A549 treated with Hydrocortisone at 1 μM for 4 hours (cell line): ENCODE measurements at places on chromosomes 7 and 10. TPM values are rescaled to one million over a fixed set of nuclear protein-coding genes. Genes with fewer than 3 reads are reported as not detected.

Gene STX1A
- 68.6 to 73.4 TPM (median 71.1 TPM) in 5 replicates for total RNA-seq

Gene CPXM2
- not detected in 5 replicates for total RNA-seq

Gene LIPJ
- total RNA-seq = not detected in 5 replicates

Gene STEAP1
- 14.6 to 17.1 TPM (median 16.1 TPM) in 5 replicates for total RNA-seq

Gene PPP1R9A
- 2.8 to 4.6 TPM (median 3.7 TPM) in 5 replicates for total RNA-seq

Gene ZNF248
- total RNA-seq = 3.4 to 5.0 TPM (median 4.0 TPM) in 5 replicates

Gene CFAP46
- 0.92 to 1.5 TPM (median 1.4 TPM) in 5 replicates for total RNA-seq

Gene PAPOLB
- total RNA-seq = not detected in 5 replicates

Gene MYH16
- total RNA-seq = 0.24 to 0.41 TPM (median 0.35 TPM) in 5 replicates

Gene XRCC2
- total RNA-seq = 3.7 to 6.1 TPM (median 4.8 TPM) in 5 replicates

Gene AP3M1
- total RNA-seq = 26.3 to 39.3 TPM (median 32.5 TPM) in 5 replicates

Gene TRIM56
- total RNA-seq = 12.0 to 16.2 TPM (median 15.0 TPM) in 5 replicates
